ENCODE measurements at places on chromosomes 3 and 15. TPM values are rescaled to one million over a fixed set of nuclear protein-coding genes. Genes with fewer than 3 reads are reported as not detected.

DNA sequence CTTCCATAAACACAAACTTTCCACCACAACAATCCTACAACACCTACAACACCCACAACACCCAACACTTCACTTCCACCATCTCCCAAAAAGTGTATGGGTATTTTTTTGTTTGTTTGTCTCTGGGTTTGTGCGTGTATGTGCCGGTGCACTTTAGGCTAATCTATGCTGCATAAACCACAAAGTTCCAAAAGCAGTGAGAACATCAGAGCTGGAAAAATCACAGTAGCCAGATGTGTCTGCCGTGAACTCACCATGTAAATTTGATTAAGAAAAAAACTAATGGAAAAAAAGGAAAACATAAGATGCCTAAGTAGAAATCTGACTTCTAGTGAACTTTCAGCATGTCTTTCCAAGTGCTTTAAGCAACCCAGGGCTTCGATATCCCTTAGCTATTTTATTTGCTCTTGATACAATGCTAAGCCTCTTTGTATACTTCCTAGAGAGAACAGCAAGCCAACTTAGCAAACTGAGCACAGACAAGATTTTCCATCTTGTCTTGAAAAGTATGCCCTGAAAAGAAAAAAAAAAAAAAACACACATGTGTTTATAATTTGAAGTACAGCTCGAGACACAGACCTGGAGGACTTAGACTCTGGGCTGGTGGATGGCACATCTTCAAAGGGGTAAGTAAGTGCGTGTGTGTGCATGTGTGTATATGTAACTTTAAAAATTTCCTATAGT is 91.4 kb downstream of the WWTR1 start:
- H3K4me1 ChIP-seq = no peaks in the 10 kb centered on the region
- no peak overlapping the region for H3K4me3 ChIP-seq
- H3K27me3 ChIP-seq = no peaks in the 10 kb centered on the region
- H3K27ac ChIP-seq = no peak overlapping the region

DNA sequence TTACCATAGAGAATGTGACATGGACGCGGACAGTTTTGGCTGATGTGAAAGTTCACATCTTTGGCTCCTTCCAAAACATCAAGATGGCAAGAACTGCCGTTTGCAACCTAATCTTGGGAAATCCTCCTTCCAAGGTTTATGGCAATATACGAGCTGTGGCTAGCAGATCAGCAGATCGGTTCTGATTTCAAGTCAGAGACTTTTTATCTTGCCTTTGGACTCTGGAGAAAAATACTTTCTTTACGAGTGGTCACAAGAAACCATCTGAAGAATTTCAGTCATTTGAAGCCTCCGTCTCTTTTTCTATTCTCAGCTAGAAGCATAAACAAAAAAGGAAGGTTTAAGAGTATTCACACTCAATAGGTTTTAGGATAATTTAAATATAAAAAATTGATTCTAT is 153.5 kb upstream of the MEIS2 start:
- H3K4me1 ChIP-seq = no peaks in the 10 kb centered on the region
- H3K4me3 ChIP-seq = no peak overlapping the region
- H3K27ac ChIP-seq = no peak overlapping the region
- no peak for DNase-seq

- no peaks in the 10 kb centered on the region for H3K27me3 ChIP-seq
- no peak overlapping the region for H3K27ac ChIP-seq
- no peaks in the 10 kb centered on the region for H3K4me1 ChIP-seq
- no peak for DNase-seq
Measured at GRCh38 chr3:70646635-70647034, 334.2 kb upstream of the MDFIC2 start.

DNA sequence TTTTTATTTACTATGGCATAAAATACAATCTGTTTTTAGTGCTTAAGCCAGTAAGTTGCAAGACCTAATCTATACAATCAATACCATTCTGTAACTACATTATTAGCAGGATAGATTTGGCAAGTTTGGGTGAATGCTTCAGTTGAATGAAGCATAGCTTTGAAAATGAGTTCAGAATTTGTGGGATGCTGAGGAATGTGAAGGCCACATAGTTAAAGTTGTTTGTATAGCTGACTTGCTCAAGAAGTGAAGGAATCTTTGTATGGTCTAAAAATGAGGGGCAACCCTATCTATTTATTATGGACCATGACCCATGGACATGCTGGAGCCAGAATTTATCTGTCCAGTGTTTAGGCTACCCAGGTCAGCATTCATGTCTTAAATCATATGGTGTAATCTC is 58.5 kb downstream of the CRYBG3 start:
- no peak for DNase-seq
- no peaks in the 10 kb centered on the region for H3K36me3 ChIP-seq
- H3K4me3 ChIP-seq = no peak overlapping the region
- no peak overlapping the region for H3K27ac ChIP-seq

GRCh38 chr3:45756055-45756454 is 40.3 kb downstream of the SLC6A20 start:
- no peaks in the 10 kb centered on the region for H3K27me3 ChIP-seq
- no peaks in the 10 kb centered on the region for H3K4me1 ChIP-seq
- H3K27ac ChIP-seq = no peak overlapping the region
- DNase-seq = no peak

GRCh38 chr3:168684519-168684918 is 588.8 kb upstream of the GOLIM4 start:
- H3K36me3 ChIP-seq = no peaks in the 10 kb centered on the region
- no peak overlapping the region for H3K27ac ChIP-seq
- no peaks in the 10 kb centered on the region for H3K27me3 ChIP-seq
- H3K4me3 ChIP-seq = no peak overlapping the region
- DNase-seq = no peak
- H3K4me1 ChIP-seq = no peaks in the 10 kb centered on the region

The IL5RA gene
- not detected for total RNA-seq

Measured in right lobe of liver (tissue), 6 donors.